ENCODE measurements at places on chromosomes 6 and 20.

DNA sequence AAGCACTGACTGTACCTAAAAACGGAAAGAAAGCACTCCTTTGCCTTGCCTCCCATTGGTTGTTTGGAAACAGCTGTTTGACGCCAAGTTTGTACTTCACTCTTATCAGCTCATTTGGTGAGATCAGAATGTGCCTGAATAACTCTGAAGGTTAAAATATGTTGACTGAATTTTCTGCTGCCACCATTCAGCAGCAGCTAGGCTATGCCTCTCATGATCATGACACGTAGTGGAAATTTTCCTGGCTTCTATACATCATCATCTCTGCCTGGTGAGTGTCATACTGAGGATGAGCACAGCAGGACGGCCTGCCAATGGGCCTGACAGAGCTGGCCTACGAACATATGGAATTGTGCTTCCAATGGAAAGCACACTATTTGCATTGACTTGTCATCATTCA, 704.9 kb upstream of the CITED2 start:
- DNase-seq: peak; percentile 47

DNA sequence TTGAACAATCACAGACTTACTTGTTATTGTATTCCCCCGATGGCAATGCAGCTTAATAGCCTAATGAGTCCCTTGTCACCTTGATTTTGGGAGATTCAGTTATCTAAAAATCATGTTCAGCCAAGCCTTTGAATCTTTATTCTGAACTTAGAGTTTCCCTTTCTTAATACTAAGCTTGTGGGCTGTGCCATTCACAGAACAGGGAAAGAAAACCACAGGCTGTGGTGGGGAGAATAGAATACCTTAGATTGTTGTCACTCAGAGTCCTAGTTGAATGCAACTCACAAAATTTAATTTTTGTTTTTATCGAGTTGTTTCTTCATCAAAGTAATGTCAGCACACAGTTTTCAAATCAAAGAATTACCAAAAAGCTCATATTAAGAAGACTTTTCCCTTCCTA, 37.4 kb downstream of the RFPL4B start:
- no peak for DNase-seq

GRCh38 chr20:53879048-53879684, 191.2 kb downstream of the BCAS1 start:
- no peak for DNase-seq

GRCh38 chr20:51159303-51159702, 136.4 kb upstream of the KCNG1 start:
- no peak for DNase-seq

GRCh38 chr20:31811796-31812728, 7.1 kb upstream of the MYLK2 start:
- peak; percentile 96 for DNase-seq

DNA sequence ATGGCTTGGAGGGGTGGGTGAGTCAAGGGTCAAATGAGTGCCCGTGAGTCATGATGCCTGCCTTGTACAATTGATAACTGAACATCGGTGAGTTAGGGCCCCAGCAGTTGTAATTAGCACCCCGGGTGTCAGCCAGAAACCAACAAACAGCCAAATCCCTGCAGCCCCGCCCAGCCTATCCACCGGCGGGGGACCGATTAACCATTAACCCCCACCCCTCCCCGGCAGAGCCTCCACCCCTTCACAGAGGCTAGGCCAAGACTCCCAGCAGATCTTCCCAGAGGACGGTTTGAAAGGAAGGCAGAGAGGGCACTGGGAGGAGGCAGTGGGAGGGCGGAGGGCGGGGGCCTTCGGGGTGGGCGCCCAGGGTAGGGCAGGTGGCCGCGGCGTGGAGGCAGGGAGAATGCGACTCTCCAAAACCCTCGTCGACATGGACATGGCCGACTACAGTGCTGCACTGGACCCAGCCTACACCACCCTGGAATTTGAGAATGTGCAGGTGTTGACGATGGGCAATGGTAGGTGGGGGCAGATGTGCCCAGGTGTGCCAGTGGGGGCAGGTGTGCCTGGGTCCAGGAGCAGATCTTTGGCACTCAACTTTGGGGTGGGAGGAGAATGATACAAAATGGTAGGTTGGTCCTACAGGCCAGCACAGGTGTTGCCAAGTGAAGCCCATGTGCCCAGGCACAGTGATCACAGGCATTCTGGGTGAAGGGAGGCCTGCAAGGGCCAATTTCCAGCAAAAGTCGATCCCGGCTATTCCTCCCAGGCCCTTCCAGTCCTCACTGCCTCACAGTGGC, 45.7 kb downstream of the HNF4A start:
- DNase-seq: no peak

- no peak for DNase-seq
These were observed 228.1 kb downstream of the ATXN1 start for GRCh38 chr6:16533210-16533609.

DNA sequence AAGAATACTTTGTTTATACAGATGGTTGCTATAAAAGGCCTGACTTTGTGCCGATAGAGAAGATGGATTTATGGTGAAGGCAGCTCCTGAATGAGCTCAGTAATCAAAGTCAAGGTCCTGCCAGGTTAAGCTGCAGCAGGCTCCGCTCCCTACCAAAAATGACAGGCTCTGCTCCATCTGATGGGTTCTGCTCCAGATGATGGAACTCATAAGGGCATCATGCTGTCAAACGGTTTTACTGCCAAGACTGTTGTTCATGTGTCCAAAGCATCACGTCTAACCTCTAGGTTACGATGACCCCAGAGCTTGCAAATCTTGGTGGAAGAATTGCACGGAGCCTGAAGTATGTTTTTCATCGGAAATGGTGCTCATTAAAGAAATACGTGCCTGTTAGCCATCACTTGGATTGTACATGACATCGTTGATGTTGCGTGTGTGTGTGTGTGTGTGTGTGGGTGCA, 19.2 kb upstream of the PTGIS start:
- DNase-seq: peak; percentile 54

DNA sequence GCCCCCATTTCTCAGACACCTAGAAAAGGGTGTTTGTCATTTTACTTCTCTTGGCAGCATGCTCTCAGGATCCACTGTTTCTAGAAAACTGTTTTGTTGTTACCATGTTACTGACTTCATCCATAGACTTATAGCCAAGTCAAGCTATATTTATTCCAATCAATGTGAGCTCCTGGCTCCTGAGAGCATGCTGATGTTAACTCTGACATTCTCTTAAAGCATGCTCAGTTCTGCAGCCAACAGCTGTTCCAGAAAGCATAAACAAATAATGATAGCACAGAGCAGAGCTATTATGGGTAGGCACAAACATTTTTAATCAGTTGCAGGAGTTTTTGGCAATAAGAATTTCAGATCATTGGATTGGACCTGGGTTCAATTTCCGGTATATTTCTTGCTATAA, 92.4 kb upstream of the CEP85L start:
- peak; percentile 10 for DNase-seq

GRCh38 chr6:16343593-16343992, 105.2 kb downstream of the GMPR start:
- no peak for DNase-seq

DNA sequence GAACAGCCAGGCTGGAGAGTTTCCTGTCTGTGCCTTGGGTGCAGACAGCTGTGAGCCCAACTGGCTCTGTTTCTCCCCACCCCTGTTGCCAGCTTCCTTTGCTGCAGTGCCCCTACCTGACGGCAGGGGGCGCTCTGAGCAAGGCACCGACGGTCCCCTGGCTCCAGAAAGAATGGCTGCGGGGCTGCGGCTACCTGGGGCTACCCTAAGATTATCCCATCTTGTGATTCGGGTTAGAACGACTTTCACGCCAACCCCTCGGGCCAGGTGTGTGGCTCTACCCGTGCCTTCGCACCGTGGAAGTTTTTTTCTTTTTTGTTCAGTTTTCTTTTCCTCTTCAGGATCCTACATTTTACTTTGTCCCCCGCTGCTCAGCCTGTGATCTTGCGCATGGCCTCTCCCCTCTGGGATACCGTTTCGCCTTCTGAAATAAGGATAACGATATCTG, 33.4 kb upstream of the AAR2 start:
- peak; percentile 52 for DNase-seq

DNA sequence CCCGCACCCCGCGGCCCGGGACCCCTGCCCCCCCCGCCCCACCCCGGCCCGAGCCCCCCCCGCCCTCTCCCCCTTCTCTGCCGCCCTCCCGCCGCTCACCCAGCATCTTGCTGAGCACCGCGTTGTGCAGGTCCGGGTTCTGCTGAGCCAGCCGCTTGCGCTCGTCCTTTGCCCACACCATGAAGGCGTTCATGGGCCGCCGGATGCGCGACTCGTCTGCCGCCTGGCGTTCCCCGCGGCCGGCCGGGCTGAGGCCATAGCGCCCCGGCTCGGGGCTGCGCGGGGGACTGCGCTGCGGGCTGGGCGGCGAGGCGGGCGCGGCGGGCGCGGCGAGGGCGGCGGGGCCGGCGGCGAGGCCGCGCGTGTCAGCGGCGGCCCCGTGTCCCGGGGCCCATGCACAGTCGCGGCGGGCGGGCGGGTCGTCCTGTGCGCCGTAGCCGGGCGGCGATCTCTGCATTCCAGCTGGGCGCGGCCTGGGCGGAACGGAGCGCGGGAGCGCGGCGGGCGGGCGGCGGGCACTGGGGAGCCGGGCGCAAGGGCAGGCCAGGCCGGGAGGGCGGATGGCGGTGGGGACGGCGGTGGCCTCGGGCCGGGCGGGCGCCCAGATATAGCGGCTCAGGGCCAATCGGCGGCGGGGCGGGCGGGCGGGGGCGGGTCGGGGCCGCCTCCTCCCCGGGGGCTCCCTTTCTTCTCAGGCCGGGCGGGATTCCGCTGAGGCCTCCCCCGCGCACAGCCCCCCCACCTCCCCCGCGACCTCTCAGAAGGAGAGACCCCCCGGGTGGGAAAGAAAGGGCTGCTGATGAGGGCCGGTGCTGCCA, at the start of gene SOX18:
SOX18 (minus strand) TSS at position 580 of the 818 bp plus-strand sequence; CDS start at position 457, 123 bp downstream.
- DNase-seq: peak; percentile 54
